Ascending aorta (tissue), 2 donors: ENCODE measurements at places on chromosomes 3 and 15.

GRCh38 chr15:100033140-100033857 lies 300.1 kb upstream of the LYSMD4 start:
- H3K27me3 ChIP-seq: no peaks in the 10 kb centered on the region
- H3K36me3 ChIP-seq: no peaks in the 10 kb centered on the region
- peak overlapping the region; percentile 87 for H3K27ac ChIP-seq
- H3K4me3 ChIP-seq: no peak overlapping the region

DNA sequence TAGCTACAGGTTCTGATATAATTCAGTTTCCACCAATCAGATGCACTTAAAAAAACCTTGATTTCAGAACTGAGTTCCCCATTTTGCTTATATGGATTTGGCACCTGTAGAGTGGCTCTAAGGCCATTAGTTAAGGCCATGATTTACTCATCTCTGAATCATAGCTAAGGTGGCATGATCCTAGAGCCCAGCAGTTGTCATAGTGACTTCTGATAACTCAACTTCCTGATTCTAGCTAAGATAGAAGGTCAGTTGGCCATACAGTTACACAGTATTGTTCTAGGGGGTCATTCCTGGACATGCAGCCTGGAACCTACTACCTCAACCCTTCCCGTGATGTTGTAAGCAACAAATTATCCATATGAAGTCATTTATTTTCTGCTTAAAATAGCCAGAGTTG lies 15.9 kb upstream of the TMEM87A start:
- no peak overlapping the region for H3K4me3 ChIP-seq
- peaks cover 55% of the 10 kb centered on the region for H3K36me3 ChIP-seq
- no peak overlapping the region for H3K27ac ChIP-seq
- no peaks in the 10 kb centered on the region for H3K4me1 ChIP-seq
- DNase-seq: no peak

GRCh38 chr3:10986592-10986991 lies 6.0 kb upstream of the SLC6A1 start:
- H3K4me3 ChIP-seq: no peak overlapping the region
- DNase-seq: no peak
- peaks cover 7% of the 10 kb centered on the region for H3K4me1 ChIP-seq
- no peak overlapping the region for H3K27ac ChIP-seq

- peaks cover 7% of the 10 kb centered on the region for H3K4me1 ChIP-seq
- peak overlapping the region; percentile 94 for H3K27ac ChIP-seq
- no peaks in the 10 kb centered on the region for H3K27me3 ChIP-seq
Observed at GRCh38 chr3:129892857-129893580, 492 bp downstream of the TMCC1 start.

DNA sequence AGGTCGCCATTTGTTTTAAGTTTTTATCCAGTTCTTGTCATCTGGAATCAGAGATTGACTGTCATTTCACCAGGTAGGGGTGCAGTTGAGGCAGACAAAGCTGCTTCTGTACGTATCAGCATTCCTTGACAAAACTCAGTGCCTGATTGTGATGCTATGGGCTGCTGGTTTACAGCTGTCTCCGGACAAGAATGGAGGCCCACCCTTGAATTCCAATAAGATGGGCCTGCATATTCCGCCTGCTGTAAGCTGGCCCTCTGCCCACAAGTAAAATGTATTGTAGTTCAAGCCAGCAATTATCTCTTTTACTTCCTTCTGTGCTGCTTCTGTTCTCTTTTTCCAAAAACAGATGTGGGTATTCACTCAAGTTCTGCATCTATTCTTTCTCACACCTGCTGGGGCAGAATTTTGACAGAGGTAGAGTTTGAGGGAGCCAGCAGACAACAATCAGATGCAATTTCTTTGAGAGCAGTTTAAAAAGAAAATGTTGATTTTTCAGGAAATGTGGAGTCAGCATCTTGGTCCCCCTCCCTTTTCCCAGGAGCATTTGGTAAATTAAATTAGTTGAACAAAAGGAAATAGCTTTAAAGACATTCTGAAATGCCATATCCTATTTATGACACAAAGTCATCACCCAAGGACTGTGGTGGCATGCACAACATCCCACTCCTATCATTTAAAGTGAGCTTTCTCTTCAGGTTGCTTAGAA lies 53.5 kb downstream of the IQCH start:
- no peak overlapping the region for H3K4me3 ChIP-seq
- H3K4me1 ChIP-seq: no peaks in the 10 kb centered on the region
- no peak for DNase-seq
- no peak overlapping the region for H3K27ac ChIP-seq

DNA sequence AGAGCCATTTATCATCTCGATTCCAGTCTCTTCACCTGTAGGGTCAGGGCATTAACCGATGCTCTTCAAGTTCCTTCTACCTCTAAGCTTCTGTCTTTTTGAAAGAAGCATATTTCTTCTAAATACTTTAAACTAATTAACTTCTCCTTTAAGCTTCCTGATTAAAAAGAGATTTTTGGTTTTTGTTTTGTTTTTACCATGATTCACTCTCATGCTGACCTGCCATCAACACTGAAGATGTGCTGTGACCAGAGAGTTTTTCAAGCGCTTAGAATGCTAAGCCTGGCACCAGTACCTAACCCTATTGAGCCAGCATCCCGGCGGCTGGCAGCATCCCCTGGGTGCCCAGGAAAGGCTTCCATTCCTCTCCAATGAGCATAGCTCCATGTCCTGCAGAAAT lies 89.3 kb downstream of the FOXP1 start:
- no peak for DNase-seq
- H3K4me1 ChIP-seq: peaks cover 25% of the 10 kb centered on the region
- H3K27me3 ChIP-seq: no peaks in the 10 kb centered on the region

DNA sequence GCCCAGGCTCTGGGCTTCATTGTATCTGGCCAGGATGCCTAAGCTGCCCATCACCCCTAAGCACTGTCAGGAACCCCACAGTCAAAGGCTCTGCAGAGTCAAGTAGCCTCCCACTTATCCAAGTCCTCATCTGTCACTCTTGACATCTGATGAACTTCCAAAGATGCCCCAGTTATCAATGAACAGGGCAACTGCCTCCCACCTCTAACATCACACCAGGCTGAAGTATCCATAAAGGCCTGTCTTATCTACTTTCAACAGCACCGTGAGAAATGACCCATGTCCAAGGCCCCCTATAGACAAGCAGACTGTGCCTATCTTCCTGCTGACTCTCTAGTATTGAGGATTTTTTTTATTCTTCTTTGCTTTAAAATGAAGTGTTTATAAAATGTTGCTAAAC lies 56.4 kb downstream of the TRIM69 start:
- H3K36me3 ChIP-seq: no peaks in the 10 kb centered on the region
- H3K4me3 ChIP-seq: no peak overlapping the region
- no peaks in the 10 kb centered on the region for H3K27me3 ChIP-seq
- no peak for DNase-seq
- no peaks in the 10 kb centered on the region for H3K4me1 ChIP-seq
- H3K27ac ChIP-seq: no peak overlapping the region

DNA sequence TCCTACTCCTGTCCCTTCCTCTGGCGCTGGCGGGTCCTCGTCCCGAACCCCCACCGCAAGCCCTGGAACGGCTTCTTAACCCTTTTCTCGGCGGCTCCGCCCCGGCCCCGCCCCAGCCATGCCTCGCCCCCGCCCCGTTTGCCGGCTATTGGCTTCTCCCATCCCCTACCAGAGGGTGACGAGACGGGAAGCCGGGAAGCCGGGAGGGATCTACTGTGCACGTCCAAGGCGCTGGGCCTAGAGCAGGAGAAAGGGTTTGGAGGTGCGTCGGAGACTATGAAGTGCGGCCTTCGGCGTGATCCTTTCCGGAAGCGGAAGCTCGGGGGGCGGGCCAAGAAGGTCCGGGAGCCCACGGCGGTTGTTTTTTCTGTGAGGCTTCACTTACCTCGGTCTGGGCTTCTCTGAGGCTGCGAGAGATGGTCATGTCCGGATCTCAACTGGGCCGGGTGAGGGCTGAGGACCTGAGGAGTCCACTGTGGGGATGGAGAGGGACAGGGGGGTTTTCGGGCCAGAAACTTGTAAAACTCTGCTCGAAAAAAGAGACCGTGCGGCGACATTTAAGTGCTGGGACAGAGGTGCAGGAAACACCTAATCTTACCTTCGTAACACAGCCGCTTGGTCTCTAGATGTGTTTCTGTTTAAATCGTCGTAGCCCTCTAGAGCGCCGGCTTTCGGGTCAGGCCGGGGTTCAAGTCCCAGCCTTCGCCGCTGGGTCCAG lies 21.4 kb downstream of the ROPN1B start:
- no peaks in the 10 kb centered on the region for H3K27me3 ChIP-seq
- no peaks in the 10 kb centered on the region for H3K36me3 ChIP-seq
- H3K4me3 ChIP-seq: peak overlapping the region; percentile 82

GRCh38 chr15:96171853-96172296 lies 158.6 kb upstream of the NR2F2 start:
- no peak overlapping the region for H3K27ac ChIP-seq
- H3K4me1 ChIP-seq: no peaks in the 10 kb centered on the region
- H3K36me3 ChIP-seq: no peaks in the 10 kb centered on the region
- no peak overlapping the region for H3K4me3 ChIP-seq

DNA sequence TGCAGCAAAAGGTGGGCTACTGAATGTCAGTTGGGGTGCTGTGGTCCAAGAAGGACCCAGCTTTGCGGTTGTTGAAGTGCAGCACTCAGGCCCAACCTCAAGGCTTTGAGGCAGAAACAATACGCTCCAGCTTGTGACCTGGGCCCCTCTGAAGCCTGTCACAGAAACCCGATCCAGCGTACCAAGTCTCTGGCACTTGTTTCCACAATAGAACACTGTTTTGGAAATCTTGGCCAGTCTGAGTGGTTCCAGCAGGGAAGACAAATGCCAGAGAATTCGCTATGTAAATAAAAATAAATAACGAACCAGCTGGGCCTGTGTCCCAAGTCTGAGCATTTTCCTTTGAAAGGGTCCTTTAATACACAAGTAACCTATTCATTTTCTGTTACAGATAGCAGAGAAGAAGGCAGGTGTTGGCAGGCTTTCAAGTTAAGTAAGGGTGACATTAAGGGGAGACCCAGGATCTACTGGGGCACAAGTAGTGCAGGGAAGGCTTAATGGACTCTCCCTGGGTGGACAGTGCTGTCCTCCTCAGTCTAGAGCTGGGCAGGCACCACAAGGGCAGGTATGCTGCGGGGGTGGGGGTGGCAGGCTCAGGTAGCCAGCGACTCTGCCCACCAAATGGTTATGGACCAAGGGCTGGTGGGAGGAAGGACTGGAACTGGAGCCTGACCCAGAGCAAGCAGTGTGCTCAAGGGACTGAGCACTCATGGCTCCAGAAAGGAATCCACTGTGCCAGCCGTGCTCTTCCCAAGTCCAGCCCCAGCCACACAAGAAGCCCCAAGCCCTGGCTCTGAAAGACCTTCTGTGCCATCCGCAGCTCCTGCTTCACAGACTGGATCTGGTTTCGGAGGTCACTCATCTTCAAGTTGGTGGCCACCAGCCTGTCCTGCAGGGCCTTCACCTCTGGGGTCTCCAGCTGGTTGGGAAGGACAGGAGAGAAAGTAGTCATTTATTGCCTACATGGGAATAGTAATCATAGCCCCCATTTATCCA lies 26.3 kb downstream of the CCDC13 start:
- H3K27me3 ChIP-seq: no peaks in the 10 kb centered on the region
- no peak overlapping the region for H3K4me3 ChIP-seq
- DNase-seq: no peak
- H3K27ac ChIP-seq: peak overlapping the region; percentile 90
- peaks cover 10% of the 10 kb centered on the region for H3K4me1 ChIP-seq
- no peaks in the 10 kb centered on the region for H3K36me3 ChIP-seq

- H3K4me3 ChIP-seq: no peak overlapping the region
- no peaks in the 10 kb centered on the region for H3K27me3 ChIP-seq
Observed at GRCh38 chr15:91196768-91197167, 96.7 kb downstream of the SV2B start.

DNA sequence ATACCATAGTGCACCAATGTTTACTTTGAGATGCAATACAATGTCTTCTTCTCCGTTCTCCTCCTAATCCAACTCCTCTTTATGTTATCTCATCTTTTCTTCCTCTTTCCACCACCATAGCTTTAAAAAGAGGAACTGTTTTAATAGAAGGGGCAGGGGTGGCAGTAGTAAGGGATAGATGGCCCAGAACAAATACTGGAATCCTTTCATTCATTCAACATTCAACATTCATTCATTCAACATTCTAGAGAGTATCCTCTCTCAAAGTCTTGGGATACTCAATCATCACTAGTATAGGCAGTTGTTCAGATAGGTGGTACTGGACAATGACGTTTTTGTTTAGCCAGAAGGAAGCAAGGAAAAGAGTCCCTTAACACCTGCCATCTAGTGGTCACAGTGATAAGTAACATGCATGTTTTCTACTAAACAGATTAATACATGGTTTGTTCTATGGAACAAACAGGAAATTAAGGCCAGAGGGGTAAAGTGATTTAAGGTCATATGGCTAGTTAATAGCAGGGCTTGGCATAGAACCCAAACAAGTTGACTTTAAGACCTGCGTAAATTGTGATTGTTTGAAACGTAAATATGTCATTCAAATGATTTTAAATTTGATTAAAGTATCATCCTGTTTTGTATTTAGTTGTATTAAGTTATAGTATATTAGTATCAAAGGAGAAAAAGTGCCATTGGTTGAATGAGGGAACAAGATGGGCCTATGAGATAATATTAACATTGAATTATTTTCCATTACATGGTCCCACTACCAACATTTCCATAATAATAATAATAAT lies 26.9 kb upstream of the EHHADH start:
- H3K36me3 ChIP-seq: no peaks in the 10 kb centered on the region
- no peak for DNase-seq
- no peaks in the 10 kb centered on the region for H3K27me3 ChIP-seq
- H3K4me3 ChIP-seq: no peak overlapping the region
- no peak overlapping the region for H3K27ac ChIP-seq

GRCh38 chr3:22265403-22265802 lies 514.4 kb upstream of the ZNF385D start:
- H3K36me3 ChIP-seq: no peaks in the 10 kb centered on the region
- DNase-seq: no peak
- H3K4me1 ChIP-seq: no peaks in the 10 kb centered on the region
- no peak overlapping the region for H3K27ac ChIP-seq

DNA sequence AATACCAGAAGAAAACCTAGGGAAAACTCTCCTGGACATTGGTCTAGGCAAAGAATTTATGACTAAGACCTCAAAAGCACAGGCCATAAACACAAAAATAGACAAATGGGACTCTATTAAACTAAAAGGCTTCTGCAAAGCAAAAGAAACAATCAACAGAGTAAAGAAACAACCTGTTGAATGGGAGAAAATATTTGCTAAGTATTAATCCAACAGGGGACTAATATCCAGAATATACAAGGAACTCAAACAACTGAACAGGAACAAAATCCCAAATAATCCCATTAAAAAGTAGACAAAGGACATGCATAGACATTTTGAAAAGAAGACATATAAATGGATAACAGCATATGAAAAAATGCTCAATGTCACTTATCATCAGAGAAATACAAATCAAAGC lies 6.9 kb upstream of the ACVR2B start:
- H3K4me3 ChIP-seq: no peak overlapping the region
- H3K27me3 ChIP-seq: no peaks in the 10 kb centered on the region
- H3K36me3 ChIP-seq: no peaks in the 10 kb centered on the region
- no peaks in the 10 kb centered on the region for H3K4me1 ChIP-seq

GRCh38 chr3:132626955-132627354 lies 29.9 kb downstream of the ACKR4 start:
- no peak overlapping the region for H3K27ac ChIP-seq
- no peak for DNase-seq
- H3K4me1 ChIP-seq: no peaks in the 10 kb centered on the region
- H3K27me3 ChIP-seq: no peaks in the 10 kb centered on the region
- H3K4me3 ChIP-seq: no peak overlapping the region
